Tracheal epithelial cell (primary cell): ENCODE measurements at places on chromosomes 12 and 14. TPM values are rescaled to one million over a fixed set of nuclear protein-coding genes. Genes with fewer than 3 reads are reported as not detected.

Gene MEG3
- total RNA-seq, result 3.4 and 5.1 TPM in 2 replicates

Gene DYRK2
- total RNA-seq, result 13.6 and 20.5 TPM in 2 replicates

Gene KRT5
- 7,035 and 9,280 TPM in 2 replicates for total RNA-seq

Gene ATF7
- 3.6 and 4.1 TPM in 2 replicates for total RNA-seq

Gene DAO
- total RNA-seq, result not detected in 2 replicates

Gene PPFIBP1
- 49.2 and 61.2 TPM in 2 replicates for total RNA-seq

Gene FBXL14
- total RNA-seq, result 10.9 and 14.7 TPM in 2 replicates

Gene KRT6A
- 10,133 and 10,410 TPM in 2 replicates for total RNA-seq

Gene OAS2
- 1.9 TPM in 2 replicates for total RNA-seq

Gene CMKLR1
- total RNA-seq, result not detected in 2 replicates

Gene GNG2
- 0.24 TPM in 1 of 2 replicates, not detected in the other for total RNA-seq

Gene DPF3
- total RNA-seq, result 0.85 and 0.96 TPM in 2 replicates

Gene MYH6
- total RNA-seq, result not detected in 2 replicates

Gene OAS1
- 4.3 and 10.1 TPM in 2 replicates for total RNA-seq

Gene TGFB3
- total RNA-seq, result 0.48 and 1.1 TPM in 2 replicates

Gene ING4
- total RNA-seq, result 14.9 and 28.7 TPM in 2 replicates

Gene OR6C2
- total RNA-seq, result not detected in 2 replicates

Gene IL23A
- total RNA-seq, result 16.6 TPM in 1 of 2 replicates, not detected in the other

Gene NR4A1
- total RNA-seq, result 0.72 and 2.8 TPM in 2 replicates

Gene C3AR1
- total RNA-seq, result under 0.01 TPM in 1 of 2 replicates, not detected in the other

Gene TRHDE
- 2.7 TPM in 1 of 2 replicates, not detected in the other for total RNA-seq

Gene A2M
- total RNA-seq, result 0.72 TPM in 1 of 2 replicates, not detected in the other

Gene NKX2-1
- 0.48 and 7.0 TPM in 2 replicates for total RNA-seq

Gene CLECL1
- not detected in 2 replicates for total RNA-seq

Gene PELI2
- total RNA-seq, result 2.4 and 5.8 TPM in 2 replicates

Gene CEBPE
- total RNA-seq, result not detected in 2 replicates

Gene IFI27L1
- total RNA-seq, result 7.7 and 8.9 TPM in 2 replicates

Gene STXBP6
- total RNA-seq, result 0.21 TPM in 1 of 2 replicates, not detected in the other

Gene ATP5F1B
- 477 and 535 TPM in 2 replicates for total RNA-seq

Gene IL31
- total RNA-seq, result not detected in 2 replicates

Gene PTCSC3
- total RNA-seq, result not detected in 2 replicates

Gene AEBP2
- 15.4 and 20.5 TPM in 2 replicates for total RNA-seq

Gene EFS
- total RNA-seq, result 6.3 and 7.7 TPM in 2 replicates

Gene SAMD15
- 0.21 and 0.72 TPM in 2 replicates for total RNA-seq

Gene GLIPR1L1
- not detected in 2 replicates for total RNA-seq

Gene GSKIP
- 101 and 103 TPM in 2 replicates for total RNA-seq

Gene TGM1
- total RNA-seq, result 69.1 and 167 TPM in 2 replicates

Gene ATXN3
- total RNA-seq, result 30.1 and 50.6 TPM in 2 replicates

Gene ALDH1L2
- total RNA-seq, result 19.2 and 19.3 TPM in 2 replicates

Gene BATF
- 0.24 and 10.0 TPM in 2 replicates for total RNA-seq

Gene SERPINA3
- total RNA-seq, result 9.4 and 11.1 TPM in 2 replicates

Gene CCND2
- 158 and 234 TPM in 2 replicates for total RNA-seq

Gene INSM2
- not detected in 2 replicates for total RNA-seq

Gene RNF212B
- total RNA-seq, result not detected in 2 replicates

Gene IQSEC3
- total RNA-seq, result not detected in 2 replicates

Gene GPR84
- total RNA-seq, result not detected in 2 replicates

Gene CPNE6
- total RNA-seq, result not detected in 2 replicates

Gene HOXC4
- total RNA-seq, result under 0.01 TPM in 1 of 2 replicates, not detected in the other

Gene SLC2A14
- under 0.01 TPM in 1 of 2 replicates, not detected in the other for total RNA-seq

Gene VDR
- 5.5 and 10.0 TPM in 2 replicates for total RNA-seq

Gene MAP4K5
- 32.2 and 58.1 TPM in 2 replicates for total RNA-seq

Gene GALNT16
- total RNA-seq, result not detected in 2 replicates

Gene LBHD2
- not detected in 2 replicates for total RNA-seq

Gene GABARAPL1
- total RNA-seq, result 23.9 and 24.1 TPM in 2 replicates

Gene NPAS3
- total RNA-seq, result under 0.01 and 0.24 TPM in 2 replicates
